ENCODE measurements at places on chromosomes 4 and X. TPM values are rescaled to one million over a fixed set of nuclear protein-coding genes. Genes with fewer than 3 reads are reported as not detected.

Gene NCAPG
- total RNA-seq: 32.3 TPM

Gene SPANXC
- total RNA-seq: not detected

Gene RS1
- not detected for total RNA-seq

Gene CT55
- not detected for total RNA-seq

Gene NPY1R
- not detected for total RNA-seq

Gene KDR
- total RNA-seq: 0.15 TPM

Gene CDX4
- not detected for total RNA-seq

Gene GLUD2
- total RNA-seq: 2.4 TPM

Gene STAP1
- total RNA-seq: not detected

Gene NUDT9
- 27.8 TPM for total RNA-seq

Gene RHOXF1
- not detected for total RNA-seq

Gene HPSE
- 1.2 TPM for total RNA-seq

Gene HSFX4
- not detected for total RNA-seq

Gene CCDC120
- 3.5 TPM for total RNA-seq

Gene BTK
- not detected for total RNA-seq

Gene SOWAHB
- total RNA-seq: 0.06 TPM
